GM13977 (cell line): ENCODE measurements at places on chromosomes 12 and 14.

- no peak for DNase-seq
These were observed 169.1 kb upstream of the PRMT8 start for GRCh38 chr12:3321881-3322280.

DNA sequence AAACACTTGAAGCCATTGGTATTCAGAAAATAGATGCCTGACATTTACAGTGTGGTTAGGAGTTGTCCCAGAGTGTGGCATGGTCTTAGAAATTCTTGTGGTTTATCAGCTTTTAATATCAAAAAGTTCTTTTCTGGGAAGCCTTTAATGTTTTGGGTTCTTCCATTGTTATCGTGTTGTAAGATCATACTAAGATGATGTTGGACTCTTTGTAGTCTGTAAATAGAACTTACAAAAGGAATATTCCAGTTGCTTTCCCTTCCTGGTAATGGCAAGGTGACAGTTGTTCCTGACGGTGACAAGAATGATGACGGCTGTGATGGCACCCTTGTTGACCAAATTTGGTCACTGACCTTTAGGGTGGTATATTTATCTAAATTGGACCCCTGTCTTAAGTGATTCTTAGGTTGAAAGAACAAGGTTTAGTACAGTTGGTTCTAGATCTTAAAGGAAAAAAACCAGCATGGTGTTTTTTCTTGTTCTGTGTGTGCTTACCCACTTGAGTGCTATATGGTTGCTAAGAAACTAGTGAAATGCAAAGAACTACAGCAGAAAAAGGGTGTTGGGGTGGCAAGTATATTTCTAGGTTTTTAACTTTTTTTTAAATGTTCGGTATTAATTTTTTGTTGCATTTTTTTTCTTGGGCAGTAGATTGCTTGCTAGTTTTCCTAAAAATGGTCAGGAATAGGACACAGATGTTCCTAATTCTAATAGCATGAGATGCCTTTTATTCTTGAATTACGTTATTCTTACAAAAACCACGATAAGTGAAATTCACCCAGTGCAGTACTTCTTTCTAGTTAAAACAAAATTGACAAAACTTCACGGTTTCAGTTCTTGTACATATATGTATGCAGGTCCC is 2.1 kb downstream of the ATP2A2 start:
- no peak for DNase-seq

DNA sequence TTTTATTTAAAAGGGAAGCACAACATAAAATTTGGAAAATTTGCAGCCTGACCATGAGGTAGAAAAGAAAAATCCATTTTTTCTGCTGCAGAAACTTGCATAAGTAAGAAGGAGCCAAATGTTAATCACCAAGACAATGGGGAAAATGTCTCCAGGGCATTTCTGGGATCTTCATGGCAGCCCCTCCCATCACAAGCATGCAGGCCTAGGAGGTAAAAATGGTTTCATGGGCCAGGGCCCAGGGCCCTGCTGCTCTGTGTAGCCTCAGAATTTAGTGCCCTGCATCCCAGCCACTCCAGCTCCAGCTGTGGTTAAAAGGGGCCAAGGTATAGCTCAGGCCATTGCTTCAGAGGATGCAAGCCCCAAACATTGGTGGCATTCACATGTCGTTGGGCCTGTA is 735.6 kb downstream of the GALC start:
- DNase-seq = no peak

DNA sequence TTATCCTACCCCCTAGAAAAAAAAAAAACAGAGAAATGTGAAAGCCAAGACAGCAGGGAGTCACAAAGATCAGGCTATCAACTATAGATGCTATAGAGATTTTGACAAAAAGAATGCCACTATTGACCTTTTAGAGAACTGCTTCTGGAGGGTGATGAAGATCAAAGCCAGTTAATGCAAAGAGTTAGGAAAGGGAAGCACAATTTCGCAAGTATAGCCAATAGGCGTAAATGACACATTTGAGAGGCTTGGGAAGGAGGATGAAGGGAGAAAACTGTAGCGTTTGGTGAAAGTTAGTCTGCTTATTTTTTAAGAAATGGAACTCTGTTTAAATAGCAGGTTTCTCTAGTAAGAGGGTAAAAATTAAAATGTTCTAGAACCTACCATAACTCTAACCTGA is 190.7 kb downstream of the DUSP6 start:
- DNase-seq = no peak

DNA sequence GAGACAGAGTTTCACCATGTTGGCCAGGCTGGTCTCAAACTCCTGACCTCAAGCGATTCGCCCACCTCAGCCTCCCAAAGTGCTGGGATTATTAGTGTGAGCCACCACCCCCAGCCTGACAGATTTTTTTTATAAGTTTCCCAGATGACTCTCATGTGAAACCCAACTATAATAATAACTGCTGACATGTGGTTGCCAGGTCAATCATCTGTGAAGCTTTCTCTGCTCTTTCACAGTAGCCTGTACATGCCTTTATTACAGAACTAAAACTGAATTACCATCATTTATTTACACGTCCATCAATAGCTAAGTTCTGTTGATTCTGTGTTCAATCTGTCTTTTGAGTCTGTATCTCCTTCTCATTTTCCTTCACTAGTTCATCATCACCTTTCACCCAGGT is 218.5 kb downstream of the RPS29 start:
- no peak for DNase-seq

DNA sequence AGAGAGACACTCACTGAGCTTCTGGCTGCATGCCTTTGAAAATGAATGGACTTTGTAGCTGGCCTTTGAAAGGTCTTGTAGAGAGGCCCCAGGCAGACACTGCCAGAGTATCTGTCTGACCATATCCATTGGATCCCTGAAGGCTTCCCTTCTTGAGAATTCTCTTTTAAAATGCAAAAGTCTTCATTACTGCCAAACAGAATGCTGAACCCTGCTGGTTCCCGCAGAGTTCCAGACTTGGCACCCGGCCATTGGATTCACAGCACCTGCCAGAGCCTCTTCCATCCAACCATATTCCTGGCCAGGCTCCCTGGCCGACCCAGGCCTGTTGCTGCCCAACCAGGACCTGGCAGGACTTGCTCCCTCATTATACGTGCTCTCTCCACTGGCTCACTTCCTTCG is 182.5 kb downstream of the GXYLT1 start:
- no peak for DNase-seq

DNA sequence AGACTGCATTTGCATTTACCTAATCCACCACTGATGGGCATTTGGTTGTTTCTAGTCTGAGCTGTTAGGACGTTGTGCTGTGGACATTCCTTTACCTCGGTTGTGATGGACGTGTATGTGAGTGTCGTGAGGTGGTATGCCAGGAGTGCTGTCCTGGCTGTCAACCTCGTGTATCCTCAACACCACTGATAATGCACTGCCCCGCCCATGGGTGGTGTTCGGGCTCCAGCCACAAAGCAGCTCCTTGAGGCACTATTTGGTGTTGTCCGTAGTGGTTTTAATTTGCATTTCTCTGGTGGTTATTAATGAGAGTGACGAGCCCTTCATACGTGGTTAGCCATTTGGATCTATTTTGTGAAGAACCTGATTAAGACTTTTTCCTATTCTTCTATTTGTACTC is 87.6 kb downstream of the PPP2R5C start:
- DNase-seq = peak; percentile 47

DNA sequence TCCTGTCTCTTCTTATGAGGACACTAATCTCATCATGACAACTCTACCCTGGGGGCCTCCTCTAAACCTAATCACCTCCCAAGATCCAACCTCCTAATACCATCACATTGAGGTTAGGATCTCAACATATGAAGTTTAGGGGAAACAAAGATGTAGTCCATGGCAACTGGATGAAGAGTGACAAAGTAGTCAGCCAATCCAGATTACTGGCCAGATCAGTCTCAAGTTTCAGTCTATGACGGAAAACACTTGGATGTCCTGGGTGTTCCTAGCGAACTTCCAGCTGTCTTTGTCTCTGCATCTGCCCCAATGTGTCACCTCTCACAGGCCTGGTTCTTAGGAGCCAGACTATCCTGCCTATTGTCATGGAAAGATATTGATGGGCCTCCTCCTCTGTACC is 630.8 kb downstream of the AACS start:
- no peak for DNase-seq

- no peak for DNase-seq
These were observed 175.2 kb upstream of the GRIN2B start for GRCh38 chr12:14156606-14157005.

GRCh38 chr14:92726135-92726932 is 22.1 kb downstream of the LGMN start:
- DNase-seq = no peak

- no peak for DNase-seq
These were observed 590.5 kb upstream of the LRFN5 start for GRCh38 chr14:41016213-41016612.

- no peak for DNase-seq
These were observed 167.3 kb upstream of the TMCC3 start for GRCh38 chr12:94817695-94818075.

- DNase-seq = no peak
These were observed 680.3 kb downstream of the MED13L start for GRCh38 chr12:115597157-115597712.

- DNase-seq = no peak
These were observed 18.0 kb upstream of the GUCY2C start for GRCh38 chr12:14714437-14714836.

DNA sequence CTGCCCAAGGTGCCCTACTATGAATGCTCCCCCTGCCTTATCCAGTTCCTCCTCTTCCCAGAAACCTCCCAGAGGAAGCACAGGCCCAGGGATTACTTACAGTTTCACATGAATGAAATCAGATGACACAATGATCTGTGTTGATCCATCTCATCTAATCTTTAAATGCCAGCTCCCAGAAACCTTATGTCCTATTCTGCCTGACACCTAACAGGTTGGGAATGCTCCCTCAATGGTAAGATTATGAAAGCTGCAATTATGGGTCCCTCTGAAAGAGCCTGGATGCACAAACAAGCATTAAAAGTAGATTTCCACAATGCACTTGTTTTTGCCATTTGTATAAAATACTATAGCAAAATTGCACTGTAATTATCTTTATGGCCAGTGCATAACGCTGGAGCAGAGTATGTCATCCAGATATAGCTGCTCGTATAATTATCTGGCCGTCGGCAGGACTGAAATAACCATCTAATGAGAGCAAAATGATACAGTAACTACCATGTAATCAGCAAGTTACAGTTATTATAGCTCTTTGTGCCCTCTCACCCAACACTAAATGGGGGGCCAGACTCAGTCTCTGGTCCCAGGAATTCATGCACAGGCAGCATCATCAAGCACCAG is 4.4 kb upstream of the ZBTB39 start:
- DNase-seq = no peak

- DNase-seq = no peak
These were observed 61.6 kb downstream of the CAPZA3 start for GRCh38 chr12:18799561-18799960.

DNA sequence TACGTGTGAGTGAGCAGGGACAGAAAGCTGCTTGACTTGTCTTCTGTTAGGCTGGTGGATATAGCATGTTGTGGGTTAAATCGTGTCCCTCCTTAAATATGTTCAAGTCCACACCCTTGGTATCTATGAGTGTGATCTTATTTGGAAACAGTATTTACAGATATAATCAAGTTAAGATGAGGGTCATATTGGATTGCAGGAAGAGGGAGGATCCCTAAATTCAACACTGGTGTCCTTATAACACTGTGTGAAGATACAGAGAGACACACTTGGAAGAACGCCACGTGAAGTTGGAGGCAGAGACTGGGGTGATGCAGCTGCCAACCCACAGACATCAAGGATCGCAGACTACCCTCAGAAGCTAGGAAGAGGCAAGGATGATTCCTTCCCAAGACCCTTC is 275.2 kb upstream of the SSTR1 start:
- no peak for DNase-seq

- DNase-seq = no peak
These were observed 332.0 kb downstream of the PAWR start for GRCh38 chr12:79358716-79359300.

DNA sequence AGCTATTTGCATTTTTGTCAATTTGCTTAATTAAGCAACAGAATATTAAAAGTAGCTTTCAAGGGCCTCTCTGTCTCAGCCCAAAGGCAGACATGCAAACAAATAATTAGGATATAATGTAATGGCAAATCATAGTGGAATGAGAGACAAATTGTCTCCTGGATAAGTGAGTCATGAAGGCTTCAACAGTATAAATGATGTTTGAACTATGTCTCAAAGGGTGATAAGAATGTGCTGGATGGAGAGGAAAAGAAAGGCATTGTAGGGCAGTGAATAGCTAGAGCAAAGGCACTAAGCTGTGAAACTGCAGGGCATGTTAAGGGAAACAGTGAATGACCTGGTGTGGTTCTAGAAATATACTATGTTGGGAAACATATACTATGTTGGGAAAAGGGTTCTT is 53.5 kb upstream of the PPP1R12A start:
- no peak for DNase-seq

DNA sequence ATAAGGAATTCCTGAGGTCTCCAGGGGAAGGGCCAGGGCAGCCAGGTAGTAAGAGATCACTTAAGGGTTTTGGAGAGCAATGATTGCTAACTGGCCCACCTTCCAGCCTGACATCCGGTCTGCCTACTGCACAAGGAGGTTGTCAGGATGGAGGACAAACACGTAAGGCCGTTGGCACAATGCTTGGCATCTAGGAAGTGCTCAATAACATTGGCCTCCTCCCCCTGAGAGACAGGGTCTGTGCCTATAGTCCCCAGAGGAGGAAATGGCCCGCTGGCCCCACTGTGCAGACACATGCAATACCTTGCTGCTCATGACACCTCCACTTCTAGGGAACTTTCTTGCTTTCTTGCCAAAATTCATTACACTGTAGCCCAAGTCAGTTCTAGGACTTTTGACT is 73.2 kb downstream of the NTF3 start:
- DNase-seq = no peak

- no peak for DNase-seq
These were observed 123.1 kb upstream of the FAR2 start for GRCh38 chr12:29025937-29026336.

DNA sequence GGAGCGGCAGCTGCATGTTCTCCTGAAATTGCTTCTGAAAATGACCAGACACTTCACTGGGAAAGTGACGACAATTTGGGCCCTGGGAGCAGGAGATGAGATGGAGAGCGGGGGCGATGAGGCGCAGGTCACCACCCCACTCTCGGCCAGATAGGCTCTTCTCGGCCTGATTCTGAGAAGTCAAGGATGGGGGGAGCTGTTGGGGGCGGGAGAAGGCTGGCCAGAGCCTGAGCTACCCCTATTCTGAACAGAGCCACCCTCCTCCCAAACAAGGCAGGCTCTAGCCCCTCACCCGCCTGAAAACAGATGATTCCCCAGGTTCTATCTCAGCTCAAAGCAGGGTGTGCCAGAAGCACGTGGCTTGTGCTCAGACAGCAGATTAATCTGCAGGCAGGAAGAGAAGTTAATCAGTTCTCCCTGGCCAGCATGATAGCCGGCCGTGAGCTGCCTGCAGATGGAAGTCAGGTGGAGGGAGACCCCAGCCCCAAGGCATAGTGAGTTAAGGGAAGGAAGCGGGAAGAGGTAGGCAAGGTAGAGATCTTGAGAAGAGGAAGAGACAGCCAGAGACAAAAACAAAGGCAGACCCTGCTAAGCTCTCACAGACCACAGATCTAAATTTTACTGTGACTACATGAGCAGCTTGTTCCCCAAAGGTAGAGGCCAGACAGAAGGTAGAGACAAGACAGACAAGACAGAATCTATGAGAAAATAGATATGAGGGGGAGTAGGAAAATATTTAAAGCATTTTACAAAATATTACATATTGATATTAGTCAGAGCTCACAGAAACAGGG is 10.9 kb upstream of the TAC3 start:
- DNase-seq = no peak
